ENCODE measurements at places on chromosomes 3 and 15.

DNA sequence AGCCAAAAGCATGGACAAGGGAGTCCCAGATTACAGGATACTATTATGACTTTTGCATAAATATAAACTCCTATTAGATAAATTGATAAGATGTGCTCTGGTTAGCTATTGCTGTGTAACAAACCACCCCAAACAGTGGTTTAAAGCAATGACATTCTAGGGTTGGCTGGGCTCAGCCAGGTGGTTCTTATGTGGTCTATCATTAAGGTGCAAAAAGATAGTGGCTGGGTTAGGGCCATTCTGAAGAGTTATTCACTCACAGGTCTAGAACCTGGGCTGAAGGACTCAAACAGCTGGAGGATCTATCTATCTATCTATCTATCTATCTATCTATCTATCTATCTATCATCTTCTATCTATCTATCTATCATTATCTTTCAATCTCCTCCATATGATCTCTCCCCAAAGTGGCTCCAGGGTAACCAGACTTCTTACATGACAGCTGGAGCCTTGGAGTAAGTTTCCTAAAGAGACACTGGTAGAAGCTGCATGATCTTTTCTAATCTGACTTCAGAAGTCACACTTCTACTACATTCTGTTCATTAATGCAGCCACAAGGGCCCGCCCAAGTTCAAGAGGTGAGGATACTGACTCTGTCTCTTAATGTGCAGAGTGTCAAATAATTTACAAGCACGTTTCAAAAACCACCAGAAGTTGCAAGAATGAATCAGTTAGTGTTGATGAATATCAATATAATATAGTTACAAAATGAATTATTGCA lies 74.9 kb upstream of the XCR1 start:
- DNase-seq, result peak; percentile 64

- no peak for DNase-seq
These were observed 32.4 kb downstream of the LSM3 start for GRCh38 chr3:14210843-14211594.

- no peak for DNase-seq
These were observed 81.4 kb upstream of the PSMD6 start for GRCh38 chr3:64104691-64105111.

DNA sequence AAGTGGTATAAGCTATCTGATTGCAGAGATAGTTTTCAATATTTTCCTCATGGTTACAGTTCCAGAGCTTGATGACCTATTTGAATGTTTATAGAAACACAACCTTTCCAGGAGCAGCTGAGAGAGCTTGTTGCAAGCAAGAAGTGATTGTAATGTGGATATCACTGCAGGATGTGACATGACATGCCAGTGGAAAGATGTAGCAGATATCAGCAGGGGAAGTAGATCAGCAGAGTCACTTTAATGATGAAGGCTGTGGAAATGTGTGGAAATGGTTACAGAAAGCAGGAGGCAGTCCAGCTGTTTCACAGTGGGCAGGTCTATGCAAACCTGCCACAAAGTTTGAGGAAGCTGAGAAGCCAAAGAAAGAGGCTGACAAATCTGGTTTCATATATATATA lies 21.0 kb downstream of the TMEM158 start:
- no peak for DNase-seq

GRCh38 chr3:136942803-136943202 lies 15.0 kb upstream of the IL20RB start:
- DNase-seq, result no peak

- no peak for DNase-seq
These were observed 19.4 kb upstream of the IQCF6 start for GRCh38 chr3:51798411-51798963.

GRCh38 chr3:85481411-85482212 lies 522.8 kb downstream of the CADM2 start:
- DNase-seq, result no peak

DNA sequence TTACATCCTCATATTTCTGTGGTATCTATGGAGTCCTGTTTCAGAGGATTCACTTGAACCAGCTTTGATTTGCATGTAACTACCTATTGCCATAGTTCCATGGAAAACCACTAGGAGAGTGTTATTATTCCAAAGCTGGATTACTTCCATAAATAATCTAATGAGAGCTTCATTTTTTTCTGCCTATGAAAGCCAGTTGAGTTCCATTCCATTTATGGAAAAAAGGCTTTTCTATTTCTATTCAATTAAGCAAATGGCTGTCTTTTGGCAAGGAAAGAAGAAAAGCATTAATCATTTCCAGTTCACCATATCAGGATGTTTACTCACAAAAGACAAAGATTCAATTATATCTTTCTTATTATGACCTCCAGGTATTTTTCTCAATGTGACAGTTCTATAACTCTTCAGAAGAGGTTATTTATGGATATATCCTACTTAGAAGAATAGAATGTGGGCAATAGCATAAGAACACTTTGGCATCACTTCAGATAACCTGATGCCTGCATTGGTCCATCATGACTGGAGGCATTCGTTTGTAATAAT lies 259.9 kb upstream of the ZPLD1 start:
- no peak for DNase-seq

DNA sequence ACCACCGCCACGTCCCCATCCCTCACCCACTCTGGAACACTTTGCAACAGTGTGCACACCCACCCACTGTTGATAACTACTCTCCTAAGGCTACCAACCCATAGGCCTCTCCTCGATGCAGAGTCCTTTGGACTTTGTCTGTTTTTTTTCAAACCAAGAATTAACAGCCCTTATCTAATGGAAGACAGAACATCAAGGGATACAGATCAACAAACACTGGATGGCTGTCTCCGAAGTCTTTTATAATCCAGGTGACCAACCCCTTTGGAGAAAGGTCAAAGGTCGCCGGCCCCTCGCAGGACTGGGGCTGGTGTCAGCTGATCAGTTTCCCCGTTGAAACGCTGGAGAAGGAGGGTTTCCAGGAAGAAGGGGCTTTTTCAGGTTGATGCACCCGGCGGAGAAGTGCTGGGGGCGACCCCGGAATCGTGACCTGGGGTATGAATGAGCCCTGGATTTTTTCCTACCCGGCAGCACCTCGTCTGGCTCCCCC lies 532 bp downstream of the B4GALT4 start:
- peak; percentile 12 for DNase-seq

GRCh38 chr15:39781147-39781966 lies 1.3 kb downstream of the FSIP1 start:
- no peak for DNase-seq

DNA sequence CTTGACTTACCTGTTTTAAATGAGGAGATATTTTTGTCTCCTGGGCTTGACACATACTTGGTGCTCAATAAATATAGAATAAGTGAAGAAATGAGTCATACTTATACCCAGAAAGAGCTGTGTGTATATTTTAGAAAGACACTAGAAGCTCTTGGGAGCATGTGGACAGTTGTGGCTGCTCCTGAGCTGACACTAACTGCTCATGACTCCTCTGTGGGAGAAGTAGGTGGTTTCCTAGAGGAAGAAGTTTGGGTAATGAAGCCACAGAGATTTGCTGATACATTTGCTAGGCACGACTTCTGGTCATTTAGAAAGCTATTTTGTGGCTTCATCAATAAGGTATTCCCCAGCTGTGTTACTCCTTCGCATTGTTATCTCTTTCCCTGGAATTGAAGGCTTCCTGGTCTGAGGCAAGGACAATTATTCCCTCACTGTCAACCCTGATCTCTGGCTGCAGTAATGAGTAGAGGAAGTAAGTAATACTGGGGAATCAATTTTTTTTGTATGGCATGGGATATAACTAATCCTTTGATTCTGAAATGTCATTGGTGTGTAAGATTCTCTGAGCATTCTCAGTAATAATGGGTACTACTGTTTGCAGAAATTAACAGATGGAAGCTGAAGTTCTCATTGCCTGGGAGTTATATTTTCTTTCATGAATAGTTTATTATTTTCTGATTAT lies 79.6 kb upstream of the DCBLD2 start:
- DNase-seq, result no peak

GRCh38 chr3:24673596-24673995 lies 178.9 kb upstream of the THRB start:
- no peak for DNase-seq

DNA sequence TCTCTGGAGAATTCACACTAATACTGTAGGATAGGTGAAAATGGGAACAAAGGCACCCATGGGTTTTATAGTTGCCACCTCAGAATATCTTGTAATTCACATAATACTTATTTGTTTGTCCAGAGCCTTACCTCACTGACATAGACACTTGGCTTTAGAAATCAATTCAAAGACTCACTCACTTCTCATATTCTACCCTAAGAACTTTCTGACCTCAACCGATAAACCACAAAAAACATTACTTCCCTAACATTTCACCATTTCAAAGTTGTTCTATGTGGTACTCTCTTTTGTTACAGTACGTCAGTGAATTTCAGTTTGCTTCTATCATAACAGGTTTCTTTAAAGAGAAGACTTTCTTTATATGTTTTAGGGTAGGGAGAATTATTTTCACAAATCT lies 359.3 kb downstream of the IGSF11 start:
- no peak for DNase-seq

DNA sequence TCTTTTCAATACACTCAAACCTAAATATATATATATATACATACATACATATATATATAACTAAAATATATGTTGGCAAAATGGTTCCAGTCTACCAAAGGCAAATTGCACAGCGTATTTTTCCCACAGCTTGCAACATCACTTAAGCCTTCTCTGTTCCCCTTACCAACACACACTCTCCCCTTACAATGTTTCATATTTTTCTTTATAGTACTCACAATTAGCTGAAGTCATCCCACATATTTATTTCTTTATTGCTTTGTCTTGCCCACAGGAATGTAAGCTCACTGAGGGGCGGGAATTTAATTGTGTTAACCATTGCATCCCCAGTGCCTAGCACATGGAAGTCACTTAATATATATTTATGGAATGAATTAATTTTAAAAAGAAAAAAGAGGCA lies 288.3 kb downstream of the ULK4 start:
- no peak for DNase-seq

GRCh38 chr3:149967086-149967685 lies 3.5 kb downstream of the PFN2 start:
- DNase-seq, result peak; percentile 53

DNA sequence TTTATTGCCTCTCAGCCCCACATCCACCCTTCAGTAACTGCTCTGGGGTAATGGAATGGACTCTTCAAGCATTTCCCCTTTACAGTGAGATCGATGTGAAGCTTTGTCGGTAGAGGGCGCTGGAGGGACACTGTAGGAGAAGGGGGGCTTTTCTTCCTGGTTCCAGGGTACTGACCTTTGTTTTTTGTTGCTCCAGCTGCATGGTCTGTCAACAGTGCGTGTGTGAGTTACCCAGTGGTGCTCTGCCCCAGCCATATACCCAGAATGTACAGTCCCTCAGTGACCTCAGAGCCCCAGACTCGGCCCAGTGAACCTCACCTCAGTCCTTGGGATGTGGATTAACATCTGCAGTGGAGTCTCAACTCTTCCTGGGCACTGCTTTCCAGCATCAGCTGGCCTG lies 180.3 kb upstream of the TSC22D2 start:
- DNase-seq, result no peak

DNA sequence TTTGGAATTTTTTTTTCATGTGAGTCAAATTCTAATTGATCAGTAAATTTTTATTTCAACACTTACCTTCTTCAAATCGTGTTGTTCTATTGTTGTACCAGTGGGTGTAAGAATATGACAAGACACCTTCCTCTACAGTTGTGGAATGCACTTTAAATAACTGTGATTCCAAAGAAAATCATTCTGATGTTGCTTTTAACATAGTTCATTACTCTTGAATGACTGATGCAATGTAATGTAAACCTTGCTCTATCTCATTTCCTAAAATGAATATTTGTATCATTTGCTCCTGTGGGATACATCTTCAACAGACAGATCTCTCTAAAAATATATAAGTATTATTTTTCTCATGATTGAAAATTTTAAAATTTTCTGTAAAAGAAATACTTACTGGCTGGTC lies 313.4 kb downstream of the RBMS3 start:
- no peak for DNase-seq

DNA sequence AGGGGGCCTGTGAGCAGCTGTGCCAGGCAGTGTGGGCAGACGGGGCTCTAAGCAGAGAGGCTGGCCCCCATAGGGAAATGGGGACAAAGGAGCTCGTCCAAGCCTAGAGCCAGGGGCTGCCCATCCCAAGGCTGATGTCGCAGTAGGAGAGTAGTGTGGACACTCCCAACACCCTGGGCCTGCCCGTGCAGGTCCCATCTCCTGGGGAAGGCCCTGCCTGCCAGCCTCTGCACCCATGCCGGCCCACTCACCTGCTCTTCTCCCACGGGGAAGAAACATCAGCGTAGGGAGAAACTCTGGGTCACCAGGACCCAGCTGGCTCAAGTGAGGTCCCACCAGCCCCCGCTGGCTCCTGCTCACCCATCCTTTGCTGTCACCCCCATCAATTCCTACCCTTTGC lies 10.7 kb upstream of the DUSP7 start:
- no peak for DNase-seq

GRCh38 chr3:175552929-175553328 lies 693.8 kb downstream of the NAALADL2 start:
- no peak for DNase-seq

- no peak for DNase-seq
These were observed 10.2 kb upstream of the GATA2 start for GRCh38 chr3:128503164-128503651.

GRCh38 chr3:135908225-135908624 lies 57.3 kb upstream of the PPP2R3A start:
- no peak for DNase-seq

DNA sequence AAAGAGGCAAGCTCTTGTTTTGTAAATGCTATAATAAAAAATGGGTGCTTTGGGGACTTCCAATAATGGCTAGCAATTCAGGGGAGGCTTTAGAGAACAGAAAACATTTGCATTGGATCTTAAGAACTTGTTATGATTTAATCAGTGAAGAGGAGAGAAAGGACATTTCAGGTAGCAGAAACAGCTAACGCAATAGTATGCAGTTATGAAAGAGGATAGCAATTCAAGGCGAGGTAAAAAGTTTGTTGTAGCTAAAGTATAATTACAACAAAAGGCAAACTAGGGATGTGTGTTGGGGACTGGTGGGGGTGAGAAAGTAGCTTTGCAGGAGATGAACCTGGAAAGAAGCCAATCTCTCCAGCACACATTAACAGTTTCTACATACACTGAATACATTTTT lies 558.7 kb upstream of the SEMA6D start:
- no peak for DNase-seq

GRCh38 chr15:27278761-27279160 lies 307.8 kb downstream of the GABRG3 start:
- DNase-seq, result no peak

- no peak for DNase-seq
These were observed 121.6 kb downstream of the ADAMTS17 start for GRCh38 chr15:100220058-100220768.

GRCh38 chr3:111901637-111902036 lies 42.6 kb downstream of the PHLDB2 start:
- no peak for DNase-seq

Data from CD4-positive, alpha-beta T cell treated with Interleukin-15 for 4 hours (primary cell).